Activated T-cell treated with anti-CD3 and anti-CD28 coated beads, Interleukin-2, amount 50 U/mL, for 24 hours (primary cell): ENCODE measurements at places on chromosomes 3 and 15.

- no peak for DNase-seq
Observed at GRCh38 chr3:191051037-191051436, 148.0 kb upstream of the OSTN start.

DNA sequence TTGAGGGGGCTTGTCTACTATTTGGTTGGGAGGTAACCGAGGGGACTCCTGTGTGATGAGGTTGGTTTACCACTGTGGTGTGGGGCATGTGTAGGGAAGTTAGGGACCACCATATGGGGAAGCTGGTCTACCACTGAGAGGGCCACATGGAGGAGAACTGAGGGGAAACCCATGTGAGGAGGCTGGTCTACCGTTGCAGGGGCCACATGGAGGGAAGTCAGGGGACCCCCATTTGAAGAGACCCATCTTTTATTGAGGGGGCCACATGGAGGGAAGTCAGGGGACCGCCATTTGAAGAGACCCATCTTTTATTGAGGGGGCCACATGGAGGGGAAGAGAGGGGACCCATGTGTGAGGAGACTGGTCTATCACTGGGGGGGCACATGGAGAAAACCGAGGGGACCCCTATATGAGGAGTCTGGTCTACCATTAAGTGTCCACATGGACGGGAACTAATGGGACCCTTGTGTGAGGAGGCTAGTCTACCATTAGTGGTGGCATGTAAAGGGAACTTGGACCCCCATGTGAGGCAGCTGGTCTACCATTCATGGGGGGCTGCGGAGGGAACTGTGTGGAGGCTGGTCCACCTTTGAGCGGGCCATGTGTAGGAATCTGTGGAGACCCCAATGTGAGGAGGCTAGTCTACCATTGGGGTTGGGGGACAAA lies 165.5 kb downstream of the FBLN2 start:
- peak; percentile 11 for DNase-seq

DNA sequence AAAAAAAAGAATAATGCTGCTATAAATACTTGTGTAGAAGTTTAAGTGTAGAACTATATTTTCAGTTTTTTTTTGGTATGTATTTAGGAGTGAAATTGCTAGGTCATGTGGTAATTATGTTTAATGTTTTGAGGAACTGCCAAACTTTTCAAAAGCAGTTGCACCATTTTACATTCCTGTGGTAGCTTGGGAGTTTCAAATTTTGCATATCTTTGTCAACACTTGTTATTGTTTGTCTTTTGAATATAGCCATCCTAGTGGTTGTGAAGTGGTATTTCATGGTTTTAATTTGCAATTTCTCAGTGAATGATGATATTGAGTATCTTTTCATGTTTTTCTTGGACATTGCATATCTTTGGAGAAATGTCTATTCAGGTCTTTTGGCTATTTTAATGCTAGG lies 30.4 kb downstream of the SKIL start:
- no peak for DNase-seq

DNA sequence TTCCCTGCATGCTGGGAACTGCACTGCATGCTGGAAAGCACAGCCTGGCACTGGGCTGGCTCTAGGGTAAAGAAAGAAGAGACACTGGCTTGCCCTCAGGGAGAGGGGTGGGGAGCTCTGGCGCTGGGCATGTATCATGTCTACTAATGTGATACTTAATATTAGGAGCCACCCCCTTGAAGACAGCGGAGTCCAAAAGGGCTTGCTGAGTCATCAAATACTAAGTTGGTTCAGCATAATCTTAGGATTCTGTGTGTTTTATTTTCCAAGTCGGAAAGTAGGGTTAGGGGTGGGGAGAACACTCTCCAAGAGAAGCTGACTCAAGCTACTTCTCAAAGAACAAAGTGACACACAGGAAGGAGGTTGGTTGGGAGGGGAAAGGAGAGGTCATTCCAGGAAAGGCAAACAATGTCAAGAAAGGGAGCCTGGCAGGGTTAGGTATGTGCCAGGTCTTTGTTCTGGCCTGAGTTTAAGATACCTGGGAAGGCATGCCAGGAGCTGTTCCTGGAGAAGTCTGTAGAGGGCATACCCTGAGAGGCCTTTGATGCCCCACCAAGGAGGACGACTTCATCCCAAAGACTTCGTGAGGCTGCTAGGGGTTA lies 237.8 kb upstream of the NR2E3 start:
- no peak for DNase-seq

GRCh38 chr3:11698326-11699082 lies 54.8 kb upstream of the VGLL4 start:
- no peak for DNase-seq

- DNase-seq: peak; percentile 54
Observed at GRCh38 chr15:22980189-22981050, at the start of gene CYFIP1. TSS of gene CYFIP1 (minus strand) at chr15:22980368. CDS start at chr15:22947285, 33,083 bp downstream.

GRCh38 chr3:47643092-47643491 lies 64.4 kb upstream of the CSPG5 start:
- no peak for DNase-seq

- DNase-seq: no peak
Observed at GRCh38 chr3:143002727-143003126, 1.4 kb downstream of the U2SURP start.

DNA sequence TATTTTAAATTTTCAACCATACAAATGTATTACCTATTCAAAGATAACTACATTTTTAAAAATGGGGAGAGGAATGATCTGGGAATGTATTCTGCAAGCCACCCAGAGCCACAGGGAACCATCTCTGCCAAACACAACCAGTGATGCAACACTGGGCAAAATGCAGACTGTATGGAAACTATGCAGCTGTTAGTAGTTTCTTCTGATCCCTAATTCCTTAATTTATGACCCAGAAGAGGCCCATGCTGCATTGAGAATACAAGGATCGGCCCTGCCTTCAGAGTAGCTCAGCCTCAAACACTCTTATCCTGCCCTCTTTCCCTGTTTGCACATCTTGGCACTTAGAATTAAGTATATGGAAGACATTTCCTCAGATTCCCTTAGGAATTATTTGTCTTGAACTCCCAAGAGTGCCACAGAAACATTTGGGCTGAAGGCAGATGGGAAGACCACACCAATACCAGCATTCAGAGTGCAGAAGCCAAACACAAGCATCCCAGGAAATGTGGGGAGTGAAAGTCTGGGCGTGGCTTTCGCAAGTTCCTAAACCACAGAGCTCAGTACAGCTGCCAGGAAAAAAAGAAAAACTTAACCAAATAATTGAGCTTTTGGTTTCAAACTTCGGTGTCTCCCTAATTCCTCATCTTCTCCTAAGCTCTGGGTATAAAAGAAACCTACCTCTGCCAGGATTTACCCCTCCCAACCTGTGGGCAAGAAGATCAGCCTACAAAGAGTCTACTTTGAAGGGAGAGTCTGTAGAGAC lies 5.3 kb downstream of the SNUPN start:
- no peak for DNase-seq

- no peak for DNase-seq
Observed at GRCh38 chr3:45487508-45487907, 99.1 kb downstream of the LARS2 start.

DNA sequence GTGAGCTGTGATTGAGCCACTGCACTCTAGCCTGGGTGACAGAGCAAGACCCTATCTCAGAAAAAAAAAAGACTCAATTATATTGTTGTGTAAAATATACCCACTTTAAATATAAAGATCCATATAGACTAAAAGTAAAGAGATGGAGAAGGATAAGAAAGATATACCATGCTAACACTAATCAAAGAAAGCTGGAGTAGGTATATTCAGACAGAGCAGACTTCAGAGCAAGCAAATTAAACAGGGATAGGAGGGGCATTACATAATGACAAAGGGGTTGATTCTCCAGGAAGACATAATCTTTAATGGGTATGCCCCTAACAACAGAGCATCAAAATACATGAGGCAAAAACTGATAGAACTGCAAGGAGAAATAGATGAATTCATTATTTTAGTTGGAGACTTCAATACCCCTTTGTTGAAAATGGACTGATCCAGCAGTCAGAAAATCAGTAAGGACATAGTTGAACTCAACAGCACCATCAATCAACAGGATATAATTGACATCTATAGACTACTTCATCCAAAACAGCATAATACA lies 31.1 kb upstream of the RNU6-1 start:
- DNase-seq: no peak

- no peak for DNase-seq
Observed at GRCh38 chr15:51732646-51733045, 4.8 kb downstream of the LYSMD2 start.

- no peak for DNase-seq
Observed at GRCh38 chr3:30553641-30554316, 52.6 kb upstream of the TGFBR2 start.

DNA sequence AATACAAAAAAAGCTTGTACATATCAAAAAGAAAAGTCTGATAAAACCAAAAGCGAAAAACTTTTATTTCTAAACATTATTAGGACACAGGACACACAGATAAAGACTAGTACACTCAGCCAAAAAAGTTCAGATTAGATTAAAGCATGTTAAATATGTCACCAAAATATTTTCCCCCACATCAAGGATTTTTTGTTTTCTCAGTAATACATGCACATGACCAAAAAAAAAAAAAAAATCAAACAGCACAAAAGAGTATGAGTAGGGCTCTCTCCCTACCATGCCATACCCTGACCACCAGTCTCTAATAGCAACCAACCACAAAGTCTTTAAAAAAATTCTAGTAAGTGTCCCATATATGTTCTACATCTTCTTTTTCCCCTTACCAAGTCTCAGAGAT lies 77.4 kb downstream of the LRRFIP2 start:
- DNase-seq: no peak

DNA sequence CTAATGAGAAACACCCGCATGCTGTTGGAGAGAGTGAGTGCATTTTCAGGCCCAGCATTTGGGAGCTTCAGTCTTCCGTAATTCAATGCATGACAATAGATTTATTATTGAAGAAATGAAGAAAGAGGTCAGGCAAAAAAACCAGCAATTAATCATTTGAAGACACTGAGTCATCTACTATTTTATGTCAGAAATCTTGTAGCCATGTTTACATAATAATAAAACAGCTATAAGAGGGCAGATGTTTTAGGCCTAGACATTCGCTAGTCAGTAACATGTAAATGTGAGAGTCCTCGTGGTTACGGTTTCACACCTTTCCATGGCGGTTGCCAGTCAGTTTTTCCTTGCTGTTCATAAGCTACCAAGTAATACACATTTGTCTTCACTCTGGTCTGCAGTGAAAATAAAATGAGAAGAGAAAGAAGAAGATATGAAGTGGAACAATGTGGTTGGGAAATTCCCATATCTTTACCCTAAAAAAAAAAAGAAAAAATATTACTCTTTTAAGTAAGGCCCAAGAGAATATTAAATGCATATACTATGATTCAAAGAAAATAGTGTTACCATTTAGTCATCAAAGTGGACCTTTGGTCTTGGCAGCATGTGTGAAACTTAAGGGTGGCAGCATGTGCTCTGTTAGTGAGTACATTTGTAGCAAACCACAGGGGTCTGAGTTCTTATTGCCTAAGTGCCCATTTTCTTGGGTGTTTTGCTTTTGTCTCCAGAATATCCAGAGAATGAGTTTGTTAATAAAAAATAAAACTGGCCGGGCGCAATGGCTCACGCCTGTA lies 140.5 kb upstream of the TBL1XR1 start:
- DNase-seq: peak; percentile 74

DNA sequence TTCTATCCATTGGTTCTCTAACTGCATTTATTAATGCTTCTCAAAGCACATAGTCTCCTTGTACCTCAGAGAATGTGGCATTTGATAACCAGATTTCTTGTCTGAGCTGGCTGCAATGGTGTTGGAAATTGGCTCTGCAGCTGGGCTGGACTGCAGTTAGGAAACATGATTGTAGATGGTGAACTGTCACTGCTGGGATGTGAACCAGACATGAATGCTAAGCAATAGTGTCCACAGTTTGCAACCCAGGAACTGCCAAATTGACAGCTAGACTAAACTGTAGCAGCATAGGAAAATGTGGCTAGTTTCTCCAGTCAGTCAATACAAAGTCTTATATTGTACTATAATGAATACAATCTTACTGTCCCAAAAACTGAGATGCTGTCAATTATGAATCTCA lies 656.6 kb upstream of the GOLIM4 start:
- DNase-seq: no peak

DNA sequence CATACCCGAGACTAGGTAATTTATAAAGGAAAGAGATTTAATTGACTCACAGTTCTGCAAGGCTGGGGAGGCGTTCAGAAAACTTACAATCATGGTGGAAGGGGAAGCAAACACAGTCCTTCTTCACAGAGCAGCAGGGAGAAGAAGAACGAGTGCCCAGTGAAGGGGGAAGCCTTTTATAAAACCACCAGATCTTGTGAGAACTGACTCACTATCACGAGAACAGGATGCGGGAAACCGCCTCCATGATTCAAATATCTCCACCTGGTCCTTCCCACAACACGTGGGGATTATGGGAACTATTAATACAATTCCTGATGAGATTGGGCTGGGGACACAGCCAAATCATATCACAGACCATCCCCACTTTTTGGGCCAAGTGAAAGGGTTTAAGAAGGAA lies 58.8 kb upstream of the CTXND1 start:
- DNase-seq: no peak

DNA sequence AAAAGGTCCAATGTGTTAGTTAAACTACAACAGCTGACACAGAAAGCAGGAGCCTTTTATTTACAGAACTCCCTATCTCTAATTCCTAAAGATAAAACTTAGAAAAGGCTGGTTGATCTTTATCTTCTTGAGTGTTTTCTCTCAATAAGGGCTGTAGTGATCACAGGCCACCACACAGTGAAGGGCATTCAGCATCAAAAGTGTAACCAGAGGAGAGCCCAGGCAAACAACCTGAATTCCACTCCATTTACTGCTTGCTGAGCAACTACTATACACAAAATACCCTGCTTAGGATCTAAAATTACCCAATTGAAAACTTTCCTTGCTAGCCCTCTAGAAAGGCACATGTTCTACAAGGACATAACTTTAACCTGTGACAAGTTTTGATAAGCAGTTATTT lies 122.7 kb downstream of the MEIS2 start:
- DNase-seq: no peak

- DNase-seq: no peak
Observed at GRCh38 chr3:128874481-128875180, 4.8 kb upstream of the ACAD9 start.

GRCh38 chr3:27659279-27660021 lies 62.7 kb downstream of the EOMES start:
- DNase-seq: peak; percentile 54

GRCh38 chr15:32817577-32817976 lies 99.8 kb downstream of the GREM1 start:
- DNase-seq: no peak

DNA sequence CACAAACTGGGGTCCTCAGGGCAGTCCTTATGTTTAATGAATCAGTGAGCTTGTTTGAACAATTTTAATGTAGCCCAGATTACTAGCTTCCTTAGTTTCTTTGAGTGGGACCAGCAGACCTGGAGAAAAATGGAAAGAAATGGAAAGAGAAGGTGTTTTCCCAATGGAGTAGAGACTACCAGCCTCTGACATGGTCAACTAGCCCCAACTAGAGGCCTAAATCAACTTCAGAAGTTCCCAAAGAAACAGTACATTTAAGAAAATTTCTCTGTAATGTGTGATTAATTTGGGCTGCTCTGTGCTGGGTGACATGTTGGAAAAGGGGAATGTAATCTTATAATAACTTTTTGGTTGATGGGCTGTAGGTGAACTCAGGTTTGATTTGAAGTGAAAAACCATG lies 310.9 kb downstream of the MFSD1 start:
- no peak for DNase-seq

- DNase-seq: no peak
Observed at GRCh38 chr15:74044267-74045110, 37.9 kb downstream of the GOLGA6A start.
